A549 (cell line): ENCODE measurements at places on chromosomes 5 and 9. TPM values are rescaled to one million over a fixed set of nuclear protein-coding genes. Genes with fewer than 3 reads are reported as not detected.

CXXC5 gene
- polyA plus RNA-seq = 22.5 to 32.5 TPM (median 26.1 TPM) in 3 replicates

HACD4 gene
- polyA plus RNA-seq = 1.4 to 1.8 TPM (median 1.5 TPM) in 3 replicates

SLC36A3 gene
- polyA plus RNA-seq = not detected in 3 replicates

FREM1 gene
- not detected in 3 replicates for polyA plus RNA-seq

TAF11L10 gene
- not detected in 3 replicates for polyA plus RNA-seq

SPINK7 gene
- not detected in 3 replicates for polyA plus RNA-seq
